B cell (primary cell): ENCODE measurements at places on chromosomes 13 and 19. TPM values are rescaled to one million over a fixed set of nuclear protein-coding genes. Genes with fewer than 3 reads are reported as not detected.

Gene CEACAM8
- total RNA-seq: not detected in 2 replicates

Gene ZNF416
- total RNA-seq: 13.0 and 13.9 TPM in 2 replicates

Gene CTXN1
- total RNA-seq: not detected in 2 replicates

Gene RGS9BP
- total RNA-seq: 0.25 and 0.29 TPM in 2 replicates

Gene GPR4
- not detected in 2 replicates for total RNA-seq

Gene CBARP
- total RNA-seq: 0.12 TPM in 1 of 2 replicates, not detected in the other

Gene NLRP9
- not detected in 2 replicates for total RNA-seq

Gene SEMA6B
- total RNA-seq: 0.42 and 0.46 TPM in 2 replicates

Gene GIPC3
- total RNA-seq: 0.36 and 0.47 TPM in 2 replicates

Gene LRRC25
- 2.4 and 2.8 TPM in 2 replicates for total RNA-seq

Gene CACNG7
- total RNA-seq: not detected in 2 replicates

Gene NLRP4
- total RNA-seq: 0.15 and 0.19 TPM in 2 replicates

Gene IFNL1
- not detected in 2 replicates for total RNA-seq

Gene ANGPTL8
- total RNA-seq: not detected in 2 replicates

Gene IGFL4
- total RNA-seq: not detected in 2 replicates

Gene SIAH3
- total RNA-seq: not detected in 2 replicates

Gene MTUS2
- total RNA-seq: not detected in 2 replicates

Gene SIGLEC5
- total RNA-seq: 0.84 and 2.1 TPM in 2 replicates

Gene RFPL4AL1
- total RNA-seq: not detected in 2 replicates

Gene NOTCH3
- total RNA-seq: 0.05 and 0.39 TPM in 2 replicates

Gene FCER2
- 16.3 and 17.1 TPM in 2 replicates for total RNA-seq

Gene CD177
- not detected in 2 replicates for total RNA-seq
